ENCODE measurements at places on chromosomes 4 and X.

DNA sequence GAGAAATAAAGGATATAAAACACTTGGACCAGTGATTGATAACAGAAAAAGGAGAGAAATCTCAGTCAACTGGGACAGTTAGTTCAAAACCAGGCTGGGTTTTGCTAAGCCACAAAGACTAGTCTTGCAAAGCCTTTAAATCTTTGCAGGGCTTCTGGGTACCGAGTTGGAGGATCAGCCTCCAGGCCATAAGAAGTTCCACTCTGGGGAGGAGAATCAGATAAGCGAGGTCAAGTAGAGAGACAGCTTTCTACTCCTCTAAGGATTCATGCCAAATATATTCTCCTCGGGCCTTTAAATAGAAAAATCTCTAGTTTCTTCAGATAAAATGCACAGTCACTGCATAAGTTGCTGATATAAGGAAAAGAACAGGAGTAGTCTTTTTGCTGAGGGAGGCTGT, 92.7 kb downstream of the MFAP3L start:
- no peak for DNase-seq

GRCh38 chrX:84205276-84205675, 17.3 kb upstream of the RPS6KA6 start:
- no peak for DNase-seq

DNA sequence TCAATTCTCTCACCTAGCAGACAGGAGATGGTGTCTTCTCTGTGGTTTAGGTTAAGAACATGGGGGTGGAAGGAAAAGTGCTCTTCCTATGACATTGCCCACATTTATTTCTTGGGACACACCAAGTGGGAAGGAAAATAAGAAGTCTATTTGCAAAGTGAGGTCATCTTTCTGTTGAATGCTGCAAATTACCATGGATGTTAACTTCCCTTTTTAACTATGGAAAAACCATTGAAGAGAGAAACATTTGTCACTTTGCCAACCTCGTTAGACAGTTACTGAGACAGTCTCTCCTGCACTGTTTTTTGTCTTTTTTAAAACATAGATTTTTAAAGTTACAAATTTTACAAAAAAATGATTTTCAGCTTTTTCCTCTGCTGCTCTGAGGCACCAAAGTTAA, 72.8 kb upstream of the BEND4 start:
- DNase-seq: no peak

- no peak for DNase-seq
Observed at GRCh38 chr4:7703688-7704087, 236.0 kb downstream of the AFAP1 start.

GRCh38 chrX:149476513-149476912, 28.6 kb downstream of the IDS start:
- DNase-seq: no peak

DNA sequence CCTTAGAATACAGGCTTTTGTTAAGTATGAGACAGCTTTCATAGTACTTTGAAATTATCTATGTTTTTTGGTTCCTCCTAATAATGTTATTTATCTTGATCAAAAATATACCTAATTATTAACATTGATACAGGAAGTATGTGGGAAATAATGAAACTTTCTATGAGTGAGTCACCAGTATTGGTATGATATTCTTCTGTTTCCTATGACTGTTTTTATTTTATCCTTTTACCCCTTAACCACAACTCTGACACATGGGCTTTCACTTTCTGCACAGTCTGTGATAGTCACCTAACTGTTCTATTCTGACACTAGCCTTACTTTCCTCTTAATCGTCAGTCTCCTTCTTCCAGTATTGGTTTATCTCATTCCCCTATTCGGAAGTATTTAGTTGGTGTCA, 4.7 kb downstream of the THAP9 start:
- DNase-seq: no peak

- DNase-seq: no peak
Observed at GRCh38 chr4:74632634-74633033, 161.7 kb downstream of the BTC start.

GRCh38 chrX:137567682-137568232, 1.8 kb downstream of the ZIC3 start:
- no peak for DNase-seq

DNA sequence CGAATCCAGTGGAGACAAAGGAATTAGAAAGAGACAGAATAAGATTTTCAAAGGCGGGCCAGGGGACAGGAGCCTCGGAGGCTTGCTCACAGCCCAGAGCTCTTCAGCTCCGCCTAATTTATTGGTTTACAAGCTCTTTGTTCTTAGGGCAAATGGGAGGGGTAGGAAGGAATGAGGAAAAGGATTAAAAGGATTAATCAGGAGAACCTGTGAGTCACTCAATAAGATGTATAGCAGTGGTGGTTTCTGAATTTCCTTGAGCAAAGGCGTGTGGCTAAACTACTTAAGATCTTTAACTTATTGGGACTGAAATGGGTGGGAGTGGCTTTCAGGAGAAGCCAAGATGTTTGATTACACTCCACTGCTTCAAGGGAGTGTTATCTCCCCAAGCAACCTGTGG, 456.0 kb upstream of the SPANXN1 start:
- DNase-seq: no peak

DNA sequence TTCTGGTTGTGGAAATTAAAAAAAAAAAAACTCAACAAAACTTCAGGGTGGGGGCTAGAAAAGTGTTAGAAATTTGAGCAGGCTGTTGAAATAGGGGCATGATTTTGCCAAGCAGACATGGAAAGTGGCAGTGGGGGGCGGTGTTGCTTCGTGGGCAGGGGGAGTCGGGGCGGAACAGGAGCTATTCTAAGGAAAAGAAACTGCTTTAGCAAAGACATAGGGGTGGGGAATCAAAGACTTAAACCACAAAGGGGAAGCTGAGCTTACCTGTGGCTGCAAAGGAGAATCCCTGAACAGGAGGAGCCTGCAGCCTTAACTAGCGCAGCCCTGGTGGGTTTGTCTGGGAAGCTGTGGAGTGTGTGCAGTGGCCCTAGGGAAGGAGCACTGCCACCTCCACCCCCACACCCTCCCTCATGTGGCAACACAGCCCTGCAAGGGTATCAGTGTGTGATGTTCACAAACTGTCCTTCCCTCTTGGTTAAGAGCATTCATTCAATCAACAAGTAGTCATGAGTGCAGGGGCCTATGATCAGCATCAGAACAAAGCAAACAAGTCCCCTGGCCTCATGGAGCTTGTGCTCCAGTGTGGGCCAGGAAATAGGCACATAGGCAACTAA, 20.5 kb downstream of the SEL1L3 start:
- no peak for DNase-seq

DNA sequence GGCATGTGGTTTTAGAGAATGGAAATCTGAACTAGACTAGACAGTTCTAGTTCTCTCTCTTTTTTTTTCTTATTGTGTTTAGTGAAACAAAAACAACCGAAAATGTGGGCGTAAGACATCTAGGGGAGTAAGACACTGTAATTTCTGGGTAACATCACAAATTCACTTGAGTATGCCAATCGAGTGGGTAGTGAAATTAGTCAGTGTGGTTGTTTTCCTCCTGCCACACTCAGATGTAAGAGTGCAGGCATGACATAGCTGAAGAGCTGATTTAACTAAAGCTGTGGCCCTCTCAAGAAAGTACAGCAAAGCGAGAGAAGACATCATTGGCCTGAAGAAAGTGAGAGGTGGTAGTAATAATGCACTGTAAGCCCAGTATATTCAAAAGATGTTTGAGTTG, 1585.3 kb upstream of the AGA start:
- no peak for DNase-seq
